SK-N-SH (cell line): ENCODE measurements at places on chromosomes 1 and 21.

- H3K36me3 ChIP-seq = no peaks in the 10 kb centered on the region
- H3K4me3 ChIP-seq = no peak overlapping the region
- DNase-seq = no peak
These were observed 42.0 kb downstream of the TMEM51 start for GRCh38 chr1:15195420-15196052.

DNA sequence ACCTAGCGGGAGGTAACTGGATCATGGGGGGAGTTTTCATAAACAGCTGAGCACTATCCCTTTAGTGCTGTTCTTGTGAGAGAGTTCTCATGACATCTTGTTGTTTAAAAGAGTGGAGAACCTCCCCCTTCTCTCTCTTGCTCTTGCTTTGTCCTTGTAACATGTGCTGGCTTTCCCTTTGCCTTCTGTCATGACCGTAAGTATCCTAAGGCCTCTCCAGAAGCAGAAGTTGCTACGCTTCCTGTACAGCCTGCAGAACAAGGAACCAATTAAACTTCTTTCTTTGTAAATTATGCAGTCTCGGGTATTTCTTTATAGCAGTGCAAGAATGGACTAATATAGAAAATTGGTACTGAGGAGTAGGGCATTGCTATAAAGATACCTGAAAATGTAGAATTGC lies 515.6 kb downstream of the NEGR1 start:
- no peak overlapping the region for H3K27ac ChIP-seq
- no peak for DNase-seq
- no peaks in the 10 kb centered on the region for H3K36me3 ChIP-seq
- H3K4me1 ChIP-seq = no peaks in the 10 kb centered on the region

GRCh38 chr1:212955098-212955497 lies 4.8 kb downstream of the VASH2 start:
- no peak for DNase-seq
- H3K4me1 ChIP-seq = peaks cover 11% of the 10 kb centered on the region; the same call in 1 of the 2 replicates
- no peaks in the 10 kb centered on the region for H3K36me3 ChIP-seq
- no peaks in the 10 kb centered on the region for H3K27me3 ChIP-seq
- H3K27ac ChIP-seq = no peak overlapping the region

DNA sequence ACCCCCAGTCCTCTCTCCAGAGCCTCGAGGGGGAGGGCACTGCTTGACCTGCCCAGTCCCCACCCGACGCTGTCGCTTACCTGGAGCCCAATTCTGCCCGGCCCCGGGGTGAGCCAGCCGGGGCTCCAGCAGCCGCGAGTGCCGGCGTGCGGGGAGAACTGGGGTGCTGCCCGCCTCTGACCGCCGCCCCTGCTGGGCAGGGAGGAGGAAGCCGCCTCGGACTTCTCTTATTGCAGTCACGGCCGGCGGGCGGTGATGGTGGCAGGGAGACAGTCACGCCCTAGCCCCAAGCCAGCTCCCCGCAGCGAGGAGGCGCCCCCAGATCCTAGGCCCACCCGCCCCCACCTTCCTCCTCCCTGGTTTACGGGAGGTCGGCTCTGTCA lies at the start of gene FGR:
FGR (minus strand) TSS at position 201 of the 383 bp plus-strand sequence. CDS start 11,269 bp downstream, outside the sequence.
- H3K4me1 ChIP-seq = no peaks in the 10 kb centered on the region
- no peak for DNase-seq
- H3K27me3 ChIP-seq = no peaks in the 10 kb centered on the region
- no peak within 1 kb of the TSS for H3K27ac ChIP-seq

GRCh38 chr1:225453797-225454648 lies 26.2 kb upstream of the LBR start:
- H3K36me3 ChIP-seq = no peaks in the 10 kb centered on the region
- H3K27ac ChIP-seq = no peak overlapping the region
- no peak overlapping the region for H3K4me3 ChIP-seq
- peaks cover 4% of the 10 kb centered on the region; the same call in 1 of the 2 replicates for H3K4me1 ChIP-seq

- H3K4me3 ChIP-seq = no peak overlapping the region
- H3K36me3 ChIP-seq = no peaks in the 10 kb centered on the region
- H3K27ac ChIP-seq = peak overlapping the region; percentile 39
- peaks cover 7% of the 10 kb centered on the region; the same call in 1 of the 2 replicates for H3K4me1 ChIP-seq
These were observed 21.7 kb upstream of the VASH2 start for GRCh38 chr1:212928323-212929291.

- no peaks in the 10 kb centered on the region for H3K27me3 ChIP-seq
- DNase-seq = no peak
- H3K27ac ChIP-seq = peak overlapping the region; percentile 45; the same call in 1 of the 2 replicates
- H3K4me1 ChIP-seq = peaks cover 15% of the 10 kb centered on the region; the same call in 1 of the 2 replicates
- H3K36me3 ChIP-seq = no peaks in the 10 kb centered on the region
These were observed 62.9 kb downstream of the PPP1R12B start for GRCh38 chr1:202411422-202411821.

GRCh38 chr1:198558402-198558801 lies 17.9 kb upstream of the ATP6V1G3 start:
- no peaks in the 10 kb centered on the region for H3K27me3 ChIP-seq
- no peaks in the 10 kb centered on the region for H3K4me1 ChIP-seq
- no peak overlapping the region for H3K27ac ChIP-seq
